ENCODE measurements at places on chromosomes 16 and 17.

DNA sequence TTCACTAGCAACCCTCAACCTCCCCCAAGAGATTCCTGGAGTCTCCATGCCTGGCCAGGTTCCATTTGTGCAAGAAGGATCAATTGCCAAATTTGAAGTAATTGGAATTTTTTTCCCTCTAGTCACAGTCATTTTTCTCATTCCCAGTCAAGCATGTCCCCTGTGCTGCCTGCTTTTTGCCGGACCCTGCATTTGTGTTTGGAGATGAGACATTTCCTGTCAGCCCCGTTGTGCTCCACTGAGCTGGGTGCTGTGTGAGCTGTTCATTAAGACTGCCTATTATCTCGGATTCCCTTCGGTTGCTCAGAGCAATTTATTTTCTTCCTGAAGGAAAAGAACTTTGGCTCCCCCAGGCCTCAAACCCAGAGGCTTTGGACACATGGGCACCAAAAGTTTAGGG lies 201.0 kb upstream of the NLRP1 start:
- DNase-seq = no peak

DNA sequence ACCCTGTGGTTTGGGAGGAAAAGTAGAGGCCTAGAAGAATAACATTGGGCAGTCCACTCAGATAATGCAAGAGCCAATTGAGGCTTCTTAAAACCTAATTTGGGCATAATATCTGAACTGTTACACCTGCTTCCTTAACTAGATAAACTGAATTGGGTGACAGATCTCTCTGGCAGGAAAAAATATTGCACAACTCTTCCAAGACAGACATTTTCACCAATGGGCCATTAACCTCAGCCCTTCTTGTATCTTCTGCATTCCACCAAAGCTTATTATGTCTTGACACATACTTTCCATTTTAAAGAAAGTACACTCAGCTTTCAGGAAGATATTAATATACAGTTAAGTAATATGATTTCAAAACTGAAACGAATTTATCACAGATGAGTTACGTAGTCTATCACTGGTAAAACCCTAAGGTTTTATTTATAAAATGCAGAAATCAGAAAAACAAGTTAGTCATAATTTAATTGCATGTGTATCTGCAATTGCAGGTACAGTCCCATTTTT lies 79.9 kb upstream of the MON1B start:
- no peak for DNase-seq

DNA sequence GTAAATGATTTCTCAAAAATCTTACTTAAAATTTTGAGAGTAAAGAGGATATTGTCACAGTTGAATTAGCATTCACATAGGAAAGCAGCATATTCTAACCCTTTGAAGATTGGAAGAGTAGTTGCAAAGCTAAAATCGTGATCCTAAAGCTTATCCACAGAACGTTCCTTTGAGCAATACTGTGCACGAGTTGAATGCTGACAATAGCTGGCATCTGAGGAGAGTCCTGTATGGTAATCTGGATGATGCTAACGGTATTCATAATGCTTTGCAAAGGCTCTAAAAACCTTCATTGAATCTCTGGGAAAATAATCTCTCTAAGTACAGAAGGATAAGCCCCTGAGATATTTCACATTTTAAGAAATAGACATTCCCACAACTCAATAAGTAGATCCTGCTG lies 354.6 kb downstream of the CDH8 start:
- no peak for DNase-seq

DNA sequence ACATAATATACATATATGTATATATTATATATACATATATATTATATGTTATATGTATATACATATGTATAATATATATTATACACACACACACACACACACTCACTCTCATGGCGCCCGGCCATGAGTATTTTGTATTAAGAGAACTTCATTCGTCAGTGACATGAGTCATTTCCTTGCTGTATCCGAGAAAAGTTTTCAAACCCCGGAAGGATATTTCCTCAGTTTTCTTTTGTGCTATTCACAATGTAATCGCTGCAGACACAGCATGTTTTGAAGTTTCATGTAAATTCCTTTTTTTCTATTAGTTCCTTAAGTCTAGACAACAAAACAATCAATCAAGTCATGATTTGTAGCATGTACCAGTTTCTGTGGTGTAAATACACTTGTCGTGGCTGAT lies 33.3 kb downstream of the OR1D5 start:
- no peak for DNase-seq

DNA sequence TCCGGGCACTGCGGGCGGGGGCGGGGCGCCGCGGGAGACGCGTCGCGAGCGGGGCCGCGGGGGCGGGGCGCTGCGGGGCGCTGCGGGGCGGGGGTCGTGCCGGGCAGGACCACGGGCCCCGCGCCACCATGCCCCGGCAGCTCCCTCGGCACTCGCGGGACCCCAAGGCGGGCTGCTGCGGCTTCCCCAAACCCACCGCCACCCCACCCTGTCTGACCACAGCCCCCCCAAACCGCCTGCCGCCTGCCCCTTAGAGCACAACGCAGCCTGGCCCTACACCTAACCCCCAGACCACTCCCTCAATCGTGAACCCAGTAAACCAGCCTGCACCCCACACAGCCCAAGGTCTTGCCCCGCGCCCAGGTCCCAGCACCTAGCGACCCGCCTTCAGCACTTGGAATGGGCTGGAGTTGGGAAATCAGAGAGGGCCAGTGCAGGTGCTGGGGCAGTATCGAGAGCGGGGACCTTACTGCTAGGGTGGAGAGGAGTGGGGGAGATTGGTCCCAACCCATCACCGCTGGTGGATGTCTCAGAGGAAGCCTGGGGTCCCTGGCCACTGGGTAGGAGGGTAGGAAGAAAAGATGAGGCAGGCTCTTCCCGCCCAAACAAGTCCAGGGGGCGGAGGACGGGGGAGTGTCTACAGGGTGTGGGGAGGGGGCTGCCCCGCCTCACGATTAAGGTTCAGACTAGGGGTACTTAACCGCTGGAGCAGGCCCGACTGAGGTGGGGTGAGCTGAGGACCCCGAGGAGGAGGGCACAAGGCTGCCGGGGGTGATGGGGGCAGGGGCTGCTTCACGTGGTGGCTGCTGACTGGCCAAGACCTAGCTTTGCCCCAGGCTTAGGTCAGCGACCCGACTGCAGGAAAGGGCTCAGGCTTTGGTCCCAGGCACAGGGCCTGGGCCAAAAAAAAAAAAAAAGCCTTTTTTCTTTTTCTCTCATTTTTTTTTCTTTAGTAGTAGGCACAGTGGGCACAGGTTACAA lies 539 bp upstream of the VAMP2 start:
- no peak for DNase-seq

- DNase-seq = no peak
Measured at GRCh38 chr17:55492781-55493341, 18.4 kb downstream of the SMIM36 start.

Data from LNCaP clone FGC (cell line).